BJ (cell line): ENCODE measurements at places on chromosomes 2 and 18.

- no peak for DNase-seq
These were observed 333.4 kb upstream of the KCNH7 start for GRCh38 chr2:163171786-163172530.

GRCh38 chr2:108594982-108595464 lies 60.8 kb downstream of the LIMS1 start:
- peak; percentile 87 for DNase-seq

- peak; percentile 35 for DNase-seq
These were observed 12.5 kb downstream of the SERPINB7 start for GRCh38 chr18:63787673-63788072.

DNA sequence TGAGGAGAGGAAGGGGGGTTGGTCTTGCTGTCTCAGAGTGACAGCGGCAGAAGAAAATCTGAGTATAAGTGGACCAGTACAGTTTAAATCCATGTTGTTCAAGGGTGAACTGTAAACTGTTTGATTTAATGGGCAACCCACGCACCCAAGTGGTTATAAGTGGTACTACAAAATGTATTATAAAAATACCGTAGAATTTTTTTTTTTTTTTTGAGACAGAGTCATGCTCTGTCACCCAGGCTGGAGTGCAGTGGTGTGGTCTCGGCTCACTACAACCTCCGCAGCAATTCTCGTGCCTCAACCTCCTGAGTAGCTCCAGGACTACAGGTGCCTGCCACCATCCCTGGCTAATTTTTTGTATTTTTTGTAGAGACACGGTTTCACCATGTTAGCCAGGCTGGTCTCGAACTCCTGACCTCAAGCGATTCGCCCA lies 2.1 kb upstream of the CHCHD5 start:
- DNase-seq = no peak

DNA sequence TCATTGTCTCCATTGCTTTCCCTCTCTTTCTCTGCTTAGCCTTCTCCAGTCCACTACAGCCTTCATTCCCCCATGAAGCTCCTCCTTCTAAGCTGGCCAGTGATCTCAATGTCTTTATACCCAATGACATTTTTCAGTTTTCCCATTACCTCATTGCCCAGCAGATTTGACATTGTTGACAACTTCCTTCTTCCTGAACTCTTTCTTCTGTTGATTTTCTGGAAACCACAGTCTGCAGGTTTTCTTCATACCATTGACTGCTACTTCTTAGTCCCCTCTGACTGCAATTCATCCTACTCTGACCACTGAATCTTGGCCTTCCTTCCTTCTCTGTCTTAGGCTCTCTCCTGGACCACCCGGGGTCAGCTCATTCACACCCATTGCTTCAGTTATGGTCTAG lies 22.9 kb upstream of the SPP2 start:
- no peak for DNase-seq

DNA sequence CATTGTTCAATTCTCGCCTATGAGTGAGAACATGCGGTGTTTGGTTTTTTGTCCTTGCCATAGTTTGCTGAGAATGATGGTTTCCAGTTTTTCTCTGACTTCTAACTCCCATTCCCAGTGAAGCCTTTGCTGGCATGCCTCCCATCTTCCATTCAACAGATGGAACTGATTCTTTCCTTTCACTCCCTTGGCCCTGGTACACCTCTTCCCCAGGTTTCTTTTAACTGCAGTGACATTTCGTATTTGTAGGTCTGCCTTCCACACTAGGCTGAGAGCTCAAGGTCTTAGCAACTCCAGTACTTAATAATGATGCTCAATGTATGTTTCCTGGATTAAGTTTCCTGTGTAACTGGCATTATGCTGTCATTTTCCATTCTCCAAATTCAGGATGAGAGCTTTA lies 48.5 kb downstream of the GAREM1 start:
- no peak for DNase-seq

GRCh38 chr2:196914867-196915460 lies 11.5 kb downstream of the PGAP1 start:
- DNase-seq = no peak

DNA sequence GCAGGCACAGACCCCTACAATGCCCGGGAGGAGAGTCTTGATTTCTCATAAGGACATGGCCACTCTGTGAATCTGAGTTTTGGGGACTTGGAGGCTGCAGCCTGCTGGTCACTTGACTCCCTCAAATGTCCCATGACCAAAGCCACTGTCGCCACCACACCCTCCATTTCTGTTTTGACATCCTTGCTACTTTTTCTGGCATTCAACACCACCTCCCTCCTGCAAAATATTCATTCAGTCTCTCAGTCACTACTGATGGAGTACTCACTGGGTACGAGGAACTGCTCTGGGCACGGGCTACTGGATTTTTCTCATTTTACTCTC lies 208.6 kb upstream of the HAAO start:
- DNase-seq = no peak
